Activated CD4-positive, alpha-beta T cell treated with anti-CD3 and anti-CD28 coated beads, Interleukin-2, amount 50 U/mL, for 48 hours (primary cell): ENCODE measurements at places on chromosomes 7 and 10.

GRCh38 chr7:31066516-31067130, 14.5 kb downstream of the ADCYAP1R1 start:
- DNase-seq = no peak

GRCh38 chr7:12647364-12648219, 39.8 kb upstream of the ARL4A start:
- no peak for DNase-seq

DNA sequence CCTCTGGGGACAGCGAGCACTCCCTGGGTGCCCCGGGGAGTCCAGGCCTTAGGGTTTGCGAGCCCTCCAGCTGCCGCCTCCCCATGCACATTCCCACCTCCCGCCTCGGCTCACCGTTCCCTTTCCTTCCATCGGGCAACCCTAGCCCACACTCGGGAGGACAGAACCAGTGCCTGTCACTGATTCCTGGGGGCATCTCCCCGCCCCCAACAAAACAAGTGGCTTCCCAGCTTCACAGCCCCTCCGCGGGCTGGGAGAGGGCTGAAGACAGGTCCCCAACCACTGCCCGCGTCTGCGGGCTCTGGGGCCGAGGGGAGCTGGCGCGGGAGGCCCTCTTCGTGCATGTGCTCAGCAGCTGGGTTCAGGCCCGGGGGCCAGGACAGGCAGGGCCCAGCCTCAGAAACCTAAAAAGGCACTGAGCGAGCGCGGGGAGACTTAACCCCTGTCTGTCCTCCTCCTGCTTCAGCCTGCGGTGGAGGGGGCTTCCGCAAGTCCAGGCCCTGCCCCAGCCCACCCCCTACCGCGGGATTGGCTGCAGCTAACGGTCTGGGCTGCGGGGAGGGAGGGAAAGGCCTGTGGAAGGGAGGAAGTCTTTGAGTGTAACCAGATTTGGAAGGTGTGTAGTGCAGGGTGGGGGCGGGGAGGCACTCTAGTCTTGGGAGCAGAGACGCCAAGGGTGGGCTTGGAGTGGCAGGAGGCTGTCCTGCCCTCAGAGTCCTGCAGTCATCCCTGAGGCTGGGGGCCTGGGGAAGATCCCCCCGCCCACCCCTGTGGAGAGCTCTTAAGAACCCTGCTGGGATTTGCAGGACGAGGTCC, 1.2 kb downstream of the FLNC start:
- no peak for DNase-seq

DNA sequence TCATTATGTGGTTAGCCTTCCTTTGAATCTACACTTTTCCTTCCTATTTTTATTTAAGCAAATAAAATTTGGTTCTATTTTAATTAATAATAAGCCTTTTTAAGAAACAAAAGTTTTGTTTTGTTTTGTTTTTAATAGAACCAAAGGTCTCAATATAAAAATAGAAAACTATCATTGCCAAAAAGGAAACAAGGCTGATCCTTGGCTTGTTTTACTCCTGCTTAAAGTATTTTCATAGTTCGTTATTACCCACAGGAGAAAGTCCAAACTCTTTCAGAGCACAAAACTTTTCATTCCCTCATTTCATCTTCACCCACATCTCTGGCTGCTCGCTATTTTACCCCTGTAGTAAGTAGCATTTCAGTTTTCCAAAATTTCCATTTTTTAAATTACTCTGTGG, 374.8 kb downstream of the SEMA3D start:
- no peak for DNase-seq

GRCh38 chr7:158318511-158318913, 269.1 kb downstream of the PTPRN2 start:
- DNase-seq = no peak

DNA sequence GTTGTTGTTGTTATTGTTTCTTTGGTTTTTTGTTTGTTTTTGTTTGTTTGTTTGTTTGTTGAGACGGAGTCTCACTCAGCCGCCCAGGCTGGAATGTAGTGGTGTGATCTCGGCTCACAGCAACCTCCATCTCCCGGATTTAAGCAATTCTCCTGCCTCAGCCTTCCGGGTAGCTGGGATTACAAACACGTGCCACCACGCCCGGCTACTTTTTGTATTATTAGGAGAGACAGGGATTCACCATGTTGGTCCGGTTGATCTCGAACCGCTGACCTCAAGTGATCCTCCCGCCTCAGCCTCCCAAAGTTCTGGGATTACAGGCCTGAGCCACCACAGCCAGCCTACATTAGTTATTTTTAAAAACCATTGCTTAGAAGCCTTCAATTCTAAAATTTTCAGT, 45.0 kb downstream of the FOXP2 start:
- no peak for DNase-seq

DNA sequence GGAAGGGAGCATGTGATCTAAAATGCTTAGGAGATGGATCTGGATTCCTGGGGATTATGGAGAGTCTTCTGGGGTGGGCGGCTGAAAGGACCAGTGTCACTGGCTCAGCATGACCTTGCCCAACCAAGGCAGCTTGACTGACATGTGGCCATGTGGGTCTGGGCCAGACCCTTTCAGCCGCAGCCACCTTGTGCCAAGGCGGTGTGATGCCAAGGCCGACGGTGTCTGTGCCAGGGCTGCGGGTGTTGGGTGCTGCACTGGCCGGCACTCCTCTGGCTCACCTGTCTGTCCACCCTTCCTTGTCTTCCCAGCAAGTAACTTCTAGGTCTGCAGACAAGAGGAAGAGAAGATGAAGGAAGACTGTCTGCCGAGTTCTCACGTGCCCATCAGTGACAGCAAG, 8.8 kb downstream of the DEPP1 start:
- DNase-seq = no peak

DNA sequence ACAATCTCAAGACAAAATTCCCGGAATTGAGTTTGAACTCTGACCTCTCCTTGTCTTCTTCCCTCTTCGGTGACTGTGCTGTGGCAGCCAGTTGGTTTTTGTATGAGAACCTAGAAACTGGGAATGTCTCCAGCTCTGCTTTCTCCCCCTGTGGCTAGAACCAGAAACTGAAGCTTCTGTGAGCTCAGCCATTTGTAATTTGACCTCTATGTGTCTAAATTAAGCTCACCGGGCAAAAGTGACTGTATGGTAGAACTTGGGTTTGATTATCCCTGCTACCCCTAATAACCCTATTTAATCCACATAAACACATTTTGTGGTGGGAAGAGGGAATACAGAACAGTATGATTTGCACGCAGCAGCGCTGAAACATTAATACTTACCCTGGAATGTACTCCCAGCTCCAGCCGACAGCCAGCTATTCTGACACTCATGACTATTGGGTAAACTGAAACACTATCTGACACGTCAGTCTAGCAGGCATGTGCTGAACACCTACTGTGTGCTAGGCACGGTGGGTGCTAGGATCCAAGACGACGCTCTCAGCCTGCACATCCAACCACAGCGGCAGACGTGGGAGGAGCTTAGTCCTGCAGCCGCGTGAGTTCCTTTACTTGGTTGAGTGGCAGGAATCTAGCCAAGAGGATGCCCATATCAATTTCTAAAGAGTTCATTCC, 324.8 kb downstream of the SFMBT2 start:
- no peak for DNase-seq

DNA sequence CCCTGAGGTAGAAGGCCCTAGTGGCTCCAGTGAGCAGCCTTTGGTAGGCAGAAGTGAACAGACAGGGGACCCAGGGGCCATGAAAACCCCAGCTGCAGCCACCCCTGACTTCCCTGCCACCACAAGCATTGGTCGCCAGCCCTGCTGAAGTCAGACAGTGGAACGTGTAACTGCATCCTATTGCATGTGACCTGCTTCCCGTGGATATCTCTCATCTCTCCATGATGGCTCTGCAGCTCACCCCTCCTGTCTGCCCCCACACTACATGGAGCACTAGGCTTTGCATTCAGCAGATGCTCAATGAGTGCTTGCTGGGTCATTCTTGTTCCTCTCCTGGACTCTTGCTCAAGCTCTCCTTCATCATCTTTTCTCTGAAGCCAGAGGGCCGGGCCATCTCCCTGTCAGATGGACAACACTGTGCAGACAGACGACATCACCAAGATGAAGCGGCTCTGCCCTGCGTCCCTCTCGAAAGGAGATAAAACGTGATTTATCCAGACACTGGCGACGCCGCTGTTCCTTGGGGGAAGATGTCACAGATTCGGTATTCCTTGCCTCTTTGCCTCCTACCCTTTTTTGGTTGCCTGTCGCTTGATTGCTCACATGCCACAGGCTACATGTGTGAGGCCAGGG, 117.5 kb downstream of the SH3PXD2A start:
- no peak for DNase-seq

DNA sequence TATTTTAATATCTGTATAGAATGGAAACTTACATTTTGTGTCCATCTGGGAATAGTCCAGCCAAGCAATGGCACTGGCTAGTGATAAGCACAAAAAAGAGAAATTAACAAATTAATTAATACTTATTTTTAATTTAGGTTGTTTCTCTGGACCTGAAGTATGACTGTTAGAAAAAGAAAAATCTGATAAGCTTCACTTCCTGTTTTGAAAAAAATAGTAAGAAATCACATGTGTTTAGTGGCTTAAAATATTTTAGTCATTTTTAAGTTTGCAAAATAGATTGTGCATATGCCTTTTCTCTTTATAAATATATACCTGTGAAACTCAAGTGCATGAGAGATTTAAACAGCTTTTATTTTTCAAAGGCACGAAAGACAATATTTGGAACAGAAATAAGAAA, 50.1 kb upstream of the CREB5 start:
- no peak for DNase-seq

GRCh38 chr10:35259769-35260397, 76.4 kb upstream of the CCNY start:
- DNase-seq = no peak
